ENCODE measurements at places on chromosomes 7 and 10. TPM values are rescaled to one million over a fixed set of nuclear protein-coding genes. Genes with fewer than 3 reads are reported as not detected.

DNA sequence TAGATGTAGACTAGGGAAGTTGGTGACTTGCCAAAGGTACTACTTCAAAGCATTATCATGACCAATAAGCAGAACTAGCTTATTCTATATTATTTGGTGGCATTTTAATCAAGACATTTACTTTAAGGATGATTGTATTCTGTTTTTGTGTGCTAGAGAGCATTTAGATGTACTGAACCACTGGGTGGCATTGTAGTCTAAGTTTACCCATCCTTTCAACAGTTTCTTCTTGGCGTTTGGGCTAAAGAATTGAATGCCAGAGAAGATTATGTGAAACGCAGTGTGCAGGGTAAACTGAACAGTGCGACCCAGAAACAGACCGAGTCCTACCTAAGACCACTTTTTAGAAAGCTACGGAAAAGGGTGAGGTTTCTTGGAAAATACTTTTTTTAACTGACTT lies 26.8 kb downstream of the PRPF18 start:
- H3K27ac ChIP-seq: peak overlapping the region; percentile 38
- H3K27me3 ChIP-seq: no peaks in the 10 kb centered on the region
- H3K36me3 ChIP-seq: peaks cover 20% of the 10 kb centered on the region
- H3K4me1 ChIP-seq: peaks cover 45% of the 10 kb centered on the region
- H3K4me3 ChIP-seq: no peak overlapping the region

The AKR1C2 gene
- total RNA-seq: not detected

GRCh38 chr10:33101392-33101787 lies 143.4 kb upstream of the ITGB1 start:
- H3K4me3 ChIP-seq: no peak overlapping the region
- H3K27ac ChIP-seq: no peak overlapping the region
- no peaks in the 10 kb centered on the region for H3K4me1 ChIP-seq
- H3K27me3 ChIP-seq: no peaks in the 10 kb centered on the region

The TMEM229A gene
- not detected for total RNA-seq

The SNCG gene
- total RNA-seq: not detected

DNA sequence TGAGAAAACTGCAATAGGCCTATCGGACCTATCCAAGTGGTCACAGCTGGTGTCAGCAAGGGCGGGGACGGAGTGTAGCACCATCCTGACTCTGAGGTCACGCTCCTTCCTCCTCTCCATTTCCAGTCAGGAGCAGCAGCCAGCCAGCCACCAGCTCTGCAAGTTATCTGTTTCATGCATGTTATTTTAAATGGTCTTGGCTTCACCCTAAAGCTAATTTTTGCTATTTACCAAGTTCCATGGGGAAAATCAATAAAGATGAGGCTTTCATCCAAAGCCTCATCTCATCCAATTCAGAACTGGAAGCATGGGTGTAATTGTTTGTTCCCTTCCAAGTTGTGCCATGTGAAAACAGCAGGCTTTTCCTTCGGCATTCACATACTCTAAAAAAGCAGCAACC lies 49.3 kb downstream of the ICA1 start:
- no peak for DNase-seq
- no peak overlapping the region for H3K27ac ChIP-seq
- H3K4me3 ChIP-seq: no peak overlapping the region

All from osteocyte (in vitro differentiated cells).